ENCODE measurements at places on chromosomes 1 and 21. TPM values are rescaled to one million over a fixed set of nuclear protein-coding genes. Genes with fewer than 3 reads are reported as not detected.

Gene NEGR1
- 30.3 TPM for total RNA-seq

Gene RGS5
- total RNA-seq, result 92.4 TPM

Gene JAM2
- 18.4 TPM for total RNA-seq

Gene SAMD11
- 9.8 TPM for total RNA-seq

Gene KRTAP10-6
- not detected for total RNA-seq

Gene WLS
- total RNA-seq, result 77.4 TPM

Gene SHISAL2A
- not detected for total RNA-seq

Gene TRPM2
- 10.3 TPM for total RNA-seq

Gene RPL11
- 910 TPM for total RNA-seq

Gene CACYBP
- 26.8 TPM for total RNA-seq

Gene PODN
- total RNA-seq, result 147 TPM

Gene OR2W3
- total RNA-seq, result not detected

Measured in stomach (tissue), 19 donors.